ENCODE measurements at places on chromosomes 2 and 18.
A peak's percentile ranks its signal among the peaks of the same experiment; 100 is the strongest.

GRCh38 chr18:64171576-64171975, 22.7 kb upstream of the LINC00305 start:
- no peak for DNase-seq

DNA sequence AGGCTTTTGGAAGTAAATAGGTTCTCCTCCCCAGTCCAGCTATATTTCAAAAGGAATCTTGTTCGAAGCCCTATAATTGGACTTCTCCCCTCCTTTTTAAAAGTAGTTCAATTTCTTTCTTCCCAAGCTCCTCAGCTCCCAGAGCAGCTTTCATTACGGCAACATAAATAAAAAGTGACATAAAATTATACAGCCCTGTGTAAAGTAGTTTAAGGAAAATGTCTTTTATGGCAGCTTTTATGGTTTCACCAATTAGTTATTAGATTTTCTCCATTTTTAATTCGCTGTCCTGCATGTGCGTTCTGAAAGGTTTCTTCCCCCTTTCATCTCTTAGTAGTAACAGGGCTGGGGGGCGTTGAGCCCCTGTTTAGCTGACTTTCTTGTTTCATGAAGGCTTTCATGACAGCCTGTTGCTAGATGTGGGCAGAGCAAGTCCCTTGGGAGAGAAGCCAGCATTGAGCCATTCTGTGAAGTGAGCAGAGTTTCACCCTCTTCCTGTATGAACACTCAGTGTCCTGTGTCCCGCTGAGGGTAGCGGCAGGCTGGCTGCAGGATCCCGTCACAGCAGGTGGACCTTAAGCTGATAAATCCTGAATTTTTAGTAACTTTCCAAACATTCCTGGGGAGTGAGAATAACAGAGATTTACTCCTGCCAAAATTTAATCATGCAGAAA, 229.7 kb upstream of the SPRED2 start:
- DNase-seq, result no peak

GRCh38 chr2:136136931-136137330, 19.0 kb upstream of the CXCR4 start:
- no peak for DNase-seq

GRCh38 chr2:64439194-64439593, 14.8 kb upstream of the LGALSL start:
- no peak for DNase-seq

GRCh38 chr2:224261326-224261725, 140.6 kb downstream of the FAM124B start:
- DNase-seq, result no peak

- no peak for DNase-seq
Measured at GRCh38 chr2:234761910-234762309, 189.9 kb upstream of the SH3BP4 start.

DNA sequence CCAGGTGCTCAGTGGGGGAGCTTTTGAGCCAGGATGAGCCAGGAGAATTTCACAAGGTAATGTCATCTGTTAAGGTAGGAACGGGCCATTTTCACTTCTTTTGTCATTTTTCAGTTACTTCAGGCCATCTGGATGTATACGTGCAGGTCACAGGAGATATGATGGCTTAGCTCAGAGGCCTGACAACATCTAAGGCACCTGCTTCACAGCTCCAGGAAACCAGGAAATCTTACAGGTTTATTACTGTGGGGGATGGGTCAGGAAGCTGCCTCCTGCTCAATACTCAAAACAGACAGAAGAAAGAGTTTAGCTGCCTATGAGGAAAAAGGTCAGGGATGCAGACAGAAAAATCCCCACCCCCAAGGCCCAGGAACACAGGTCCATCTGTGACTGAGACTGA, 364.3 kb upstream of the LRP1B start:
- DNase-seq, result no peak

GRCh38 chr2:208192611-208193236, 2.9 kb upstream of the C2orf80 start:
- DNase-seq, result no peak

DNA sequence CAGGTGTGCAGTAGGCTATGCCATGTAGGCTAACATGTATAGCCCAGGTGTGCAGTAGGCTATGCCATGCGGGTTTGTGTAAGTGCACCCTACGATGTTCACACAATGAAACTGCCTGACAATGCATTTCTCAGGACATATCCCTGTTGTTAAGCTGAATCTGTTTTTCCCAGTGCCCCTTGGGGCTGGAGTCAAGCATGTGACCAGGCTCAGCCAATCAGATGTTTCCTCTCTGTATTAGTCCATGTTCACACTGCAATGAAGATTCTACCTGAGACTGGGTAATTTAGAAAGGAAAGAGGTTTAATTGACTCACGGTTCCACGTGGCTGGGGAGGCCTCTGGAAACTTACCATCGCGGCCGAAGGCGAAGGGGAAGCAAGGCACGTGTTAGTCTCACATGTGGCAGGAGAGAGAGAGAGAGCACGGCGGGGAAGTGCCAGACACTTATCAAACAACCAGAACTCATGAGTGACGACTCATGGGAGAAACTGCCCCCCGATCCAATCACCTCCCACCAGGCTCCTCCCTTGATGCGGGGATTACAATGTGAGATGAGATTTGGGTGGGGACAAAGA, 24.2 kb downstream of the ITM2C start:
- DNase-seq, result no peak

GRCh38 chr18:70074116-70074515, 126.4 kb upstream of the CD226 start:
- DNase-seq, result no peak

DNA sequence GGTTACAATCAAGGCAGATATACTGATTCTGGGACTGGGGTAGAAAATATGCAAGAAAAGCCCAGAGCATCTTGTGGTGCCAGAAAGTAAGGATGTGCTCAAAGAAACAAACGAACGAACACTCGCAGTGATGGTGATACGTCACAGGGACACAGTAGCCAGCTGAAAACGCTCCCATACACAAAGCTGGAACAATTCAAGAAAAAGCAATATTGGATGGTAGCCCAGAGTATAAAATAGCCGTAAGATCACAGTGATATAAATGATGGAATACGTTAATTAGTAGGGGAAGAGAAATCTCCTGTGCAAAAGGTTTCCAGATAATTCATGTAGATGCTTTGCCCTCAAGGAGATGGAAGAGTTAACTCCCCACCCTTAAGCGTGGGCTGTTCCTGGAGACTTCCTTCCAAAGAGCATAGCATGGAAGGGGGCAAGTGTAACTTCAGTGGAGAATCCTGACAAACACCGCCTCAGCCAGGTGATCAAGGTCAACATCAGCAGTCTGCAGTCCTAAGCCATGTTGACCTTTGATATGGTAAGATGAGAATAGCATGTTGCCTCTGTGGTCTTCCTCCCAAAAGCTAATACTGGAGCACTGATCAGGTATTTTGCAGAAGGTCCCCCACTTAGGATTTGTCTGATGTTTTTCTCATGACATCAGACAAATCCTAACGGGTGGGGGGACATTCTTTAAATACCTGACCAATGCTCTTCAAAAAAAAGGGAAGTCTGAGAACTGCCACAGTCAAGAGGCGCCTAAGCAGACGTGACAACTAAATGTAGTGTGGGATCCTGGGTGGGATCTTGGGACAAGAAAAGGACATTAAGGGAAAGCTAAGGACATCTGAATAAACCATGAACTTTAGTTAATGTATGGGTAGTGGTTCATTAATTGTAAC, 99.0 kb downstream of the NCK2 start:
- peak; percentile 32 for DNase-seq

GRCh38 chr2:173311844-173312606, 42.6 kb upstream of the CDCA7 start:
- DNase-seq, result no peak

GRCh38 chr2:2016651-2017311, 272.5 kb upstream of the PXDN start:
- no peak for DNase-seq

GRCh38 chr2:217966423-217967070, 36.2 kb downstream of the TNS1 start:
- no peak for DNase-seq

- no peak for DNase-seq
Measured at GRCh38 chr2:43055985-43056384, 170.4 kb downstream of the ZFP36L2 start.

DNA sequence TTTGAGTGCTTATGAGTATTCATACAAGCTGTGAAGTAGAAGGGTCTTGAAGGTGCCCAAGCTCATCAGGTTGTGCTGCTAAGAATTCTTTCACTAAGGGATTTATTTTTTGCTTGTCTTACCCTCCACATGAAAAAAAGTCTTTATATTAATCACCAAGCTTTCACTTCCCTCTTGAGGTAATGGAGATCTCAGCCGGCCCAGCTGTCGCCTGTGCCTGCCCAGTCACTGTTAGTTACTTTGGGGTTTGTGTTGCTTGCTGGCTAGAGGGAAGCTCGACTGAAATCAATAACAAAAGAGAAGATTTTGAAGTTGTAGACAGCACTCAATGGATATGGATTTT, 21.9 kb downstream of the MC2R start:
- DNase-seq, result no peak

- no peak for DNase-seq
Measured at GRCh38 chr2:47274054-47274782, 119.1 kb upstream of the STPG4 start.

GRCh38 chr2:213980883-213981282, 430.0 kb upstream of the VWC2L start:
- DNase-seq, result no peak

DNA sequence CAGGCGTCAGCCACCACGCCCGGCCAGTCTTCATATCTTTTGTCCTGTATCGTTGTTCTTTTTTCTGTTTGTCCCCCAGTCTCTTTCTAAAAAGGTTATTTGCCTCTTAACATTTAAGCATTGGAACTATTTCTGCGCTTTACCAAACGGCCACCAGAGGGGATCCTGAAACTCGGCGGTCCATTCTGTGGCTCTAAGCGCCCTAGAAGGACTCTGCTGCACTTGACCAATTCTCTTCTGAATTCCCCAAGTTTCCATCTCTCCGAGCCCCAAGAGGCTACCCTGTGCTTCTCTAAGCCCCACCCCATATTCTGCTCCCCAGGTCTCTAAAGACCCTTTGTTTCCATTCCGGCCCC, 33.1 kb upstream of the REG3G start:
- no peak for DNase-seq

DNA sequence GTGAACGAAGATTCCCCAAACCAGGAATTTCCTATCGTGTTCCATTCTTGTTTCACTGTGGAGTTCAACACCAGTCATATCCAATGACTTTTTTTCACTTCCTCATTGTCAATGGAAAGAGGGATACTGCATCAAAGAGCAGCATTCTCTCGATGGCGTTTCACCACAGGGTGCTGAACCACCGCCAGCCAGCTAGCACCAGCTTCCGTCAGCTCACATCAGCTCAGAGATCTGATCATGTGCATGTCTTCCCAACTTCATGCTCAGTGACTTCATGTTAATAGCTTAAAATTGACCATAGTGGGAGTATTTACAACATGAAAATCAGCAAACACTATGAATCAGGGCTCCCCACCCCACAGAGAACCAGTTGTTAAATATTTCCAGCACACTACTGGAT, 359.9 kb downstream of the TNS1 start:
- no peak for DNase-seq

DNA sequence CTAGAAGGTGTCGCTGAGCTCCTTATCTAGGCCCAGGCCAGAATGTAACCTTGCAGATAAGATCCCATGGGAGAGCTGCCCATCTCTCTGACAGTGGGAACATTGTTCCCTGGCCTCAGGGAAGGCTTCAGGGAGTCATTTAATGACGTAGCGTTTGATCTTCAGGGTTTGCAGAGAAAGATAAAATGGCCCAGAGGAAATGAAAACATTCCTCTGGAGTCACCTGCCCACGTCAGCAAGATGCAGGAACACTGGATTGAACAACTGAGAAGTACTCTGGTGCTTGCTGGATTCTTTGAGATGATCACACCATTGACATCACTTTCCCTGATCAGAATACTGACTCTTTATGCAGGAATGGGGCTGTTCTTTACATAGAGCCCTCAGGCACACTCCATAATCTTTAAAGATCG, 51.6 kb downstream of the MAPK4 start:
- no peak for DNase-seq

DNA sequence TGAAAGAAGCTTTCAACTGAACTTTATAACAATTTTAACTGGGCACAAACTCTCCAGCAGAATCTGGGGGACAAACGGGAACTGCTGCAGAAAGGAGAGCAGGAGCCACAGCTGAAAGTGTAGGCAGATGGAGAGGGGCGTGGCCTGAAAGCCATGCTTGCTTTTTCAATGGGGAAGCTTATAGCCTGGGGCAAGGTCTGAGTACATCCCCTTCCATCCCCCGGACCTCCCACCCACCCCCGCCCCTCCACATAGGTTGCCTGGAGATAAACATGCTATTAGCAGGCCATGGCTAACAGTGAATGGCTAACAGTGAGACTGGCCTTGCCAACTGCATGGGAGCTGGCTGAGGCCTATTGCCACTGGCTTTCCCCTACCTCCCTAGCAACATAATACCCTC, 317.9 kb upstream of the TANK start:
- no peak for DNase-seq

- peak; percentile 93 for DNase-seq
Measured at GRCh38 chr2:43221763-43222474, 4.5 kb downstream of the ZFP36L2 start.

GRCh38 chr2:628651-629050, 48.6 kb downstream of the TMEM18 start:
- no peak for DNase-seq

DNA sequence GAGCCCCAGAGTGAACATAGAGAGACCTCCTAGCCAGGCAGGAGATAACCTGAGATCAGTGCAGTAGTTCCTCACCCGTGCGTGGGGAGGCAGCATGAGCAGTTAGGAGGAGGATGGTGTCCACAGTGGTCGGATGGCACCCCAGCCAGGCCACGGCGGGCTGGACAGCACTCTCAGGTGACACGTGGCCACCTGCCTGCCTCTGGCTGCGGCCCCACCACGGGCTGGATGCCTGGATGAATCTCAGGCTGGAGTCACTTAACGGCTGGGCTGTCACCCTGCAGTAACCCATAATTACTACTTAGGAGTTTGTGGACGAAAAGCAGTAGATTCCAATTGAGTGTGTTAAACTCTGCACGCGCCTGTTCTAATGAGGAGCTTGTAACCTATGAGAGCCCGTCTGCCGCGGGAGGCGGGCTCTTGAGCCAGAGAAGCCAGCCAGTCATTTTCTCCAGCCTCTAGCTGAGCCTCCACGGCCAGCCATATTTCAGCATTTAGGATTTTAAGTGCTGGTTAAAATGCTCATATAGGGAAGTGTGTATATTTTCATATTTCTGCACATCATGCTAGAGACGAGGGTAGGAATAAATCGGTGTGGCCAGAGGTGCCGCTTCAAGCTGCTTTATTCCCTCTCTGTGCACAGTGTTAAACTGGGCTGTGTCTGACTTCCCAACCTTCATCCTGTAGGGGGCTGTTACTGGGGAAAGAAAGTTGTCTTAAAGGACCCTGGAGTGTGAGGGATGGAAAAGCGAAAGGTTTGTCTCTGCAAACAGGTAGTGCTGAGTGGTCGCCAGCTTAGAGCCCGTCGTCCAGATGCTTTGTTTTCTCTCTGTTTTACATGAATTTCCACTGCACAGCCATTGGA, 144.0 kb downstream of the GLI2 start:
- no peak for DNase-seq

- DNase-seq, result peak; percentile 51
Measured at GRCh38 chr2:29012211-29012681, 31.1 kb downstream of the TOGARAM2 start.

DNA sequence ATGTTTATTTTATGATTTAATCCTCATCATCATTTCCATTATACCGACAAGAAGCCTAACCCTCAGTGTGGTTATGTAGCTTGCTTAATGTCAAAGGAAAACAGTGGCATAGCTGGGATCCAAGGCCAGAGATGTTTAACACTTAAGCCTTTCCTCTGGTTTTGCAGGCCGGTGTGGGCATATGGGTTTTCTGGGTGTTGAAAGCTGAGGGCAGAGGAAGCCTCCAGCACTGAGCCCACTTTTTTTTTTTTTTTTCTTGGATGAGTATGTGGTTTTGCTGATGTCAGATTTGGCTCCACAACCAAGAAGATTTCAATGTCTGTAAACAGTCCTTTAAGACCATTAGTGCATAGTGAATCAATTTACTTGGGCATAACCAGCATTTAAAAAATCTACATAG, 41.3 kb downstream of the LHCGR start:
- no peak for DNase-seq

All from KBM-7 (cell line).